Cardiac septum (tissue), 1 donor: ENCODE measurements at places on chromosomes 3 and 15. TPM values are rescaled to one million over a fixed set of nuclear protein-coding genes. Genes with fewer than 3 reads are reported as not detected.

DNA sequence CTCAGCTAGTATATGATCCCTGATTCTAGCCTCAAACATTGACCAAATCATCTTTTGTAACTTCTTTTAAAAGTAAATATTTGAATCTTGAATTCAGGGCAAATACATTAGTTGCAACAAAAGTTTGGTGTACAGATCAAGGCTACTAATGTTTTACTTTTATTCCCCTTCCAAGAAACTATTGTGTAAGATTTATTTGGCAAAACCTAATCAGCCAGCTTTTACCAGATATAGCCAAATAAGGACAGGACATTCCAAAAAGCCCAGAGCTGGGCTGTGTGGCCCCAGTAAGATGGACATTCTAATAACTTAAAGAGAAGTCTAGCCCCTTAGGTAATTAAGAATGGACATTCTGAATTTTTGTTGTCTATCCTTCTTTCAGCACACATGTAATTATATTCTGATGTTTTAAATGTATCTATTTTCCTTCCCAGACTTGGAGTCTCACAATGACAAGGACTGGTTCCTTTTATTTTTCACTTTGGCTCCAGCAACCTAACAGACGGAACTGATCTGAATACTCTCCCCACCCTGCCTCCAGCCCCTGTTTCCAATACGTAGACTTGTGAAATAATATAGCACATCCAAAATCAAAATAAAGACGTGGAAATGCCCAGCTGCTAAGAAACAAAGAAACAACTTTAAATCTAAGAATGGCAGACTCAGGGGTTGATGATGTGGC, 48.1 kb downstream of the STARD5 start:
- DNase-seq = no peak

DNA sequence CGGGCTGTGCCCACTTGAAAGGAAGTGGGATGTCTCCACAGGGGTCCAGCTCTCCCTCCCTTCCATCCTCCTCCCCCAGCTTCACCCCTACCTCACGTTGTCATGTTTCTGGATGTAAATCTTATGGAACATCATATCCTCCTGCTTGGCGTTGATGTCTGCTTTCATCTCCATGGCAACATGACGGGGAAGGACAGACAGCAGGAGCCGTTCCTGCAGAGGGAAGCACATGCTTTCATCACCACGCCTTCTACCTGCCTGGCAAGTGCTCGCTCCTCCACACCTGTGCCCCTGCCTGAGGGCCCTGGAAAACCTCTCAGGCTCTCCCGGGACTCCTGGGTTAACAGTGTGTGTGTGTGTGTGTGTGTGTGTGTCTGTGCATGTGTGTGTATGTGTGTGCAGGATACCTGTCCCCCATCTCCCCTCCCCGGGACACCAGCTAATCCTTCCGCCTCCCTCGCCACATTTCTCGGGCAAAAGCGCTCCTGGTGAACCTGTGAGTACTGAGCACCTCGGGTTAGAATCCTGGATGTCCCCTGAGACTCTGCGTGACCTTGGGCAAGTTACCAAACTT, 101.1 kb downstream of the ADCY5 start:
- peak; percentile 58 for DNase-seq

DNA sequence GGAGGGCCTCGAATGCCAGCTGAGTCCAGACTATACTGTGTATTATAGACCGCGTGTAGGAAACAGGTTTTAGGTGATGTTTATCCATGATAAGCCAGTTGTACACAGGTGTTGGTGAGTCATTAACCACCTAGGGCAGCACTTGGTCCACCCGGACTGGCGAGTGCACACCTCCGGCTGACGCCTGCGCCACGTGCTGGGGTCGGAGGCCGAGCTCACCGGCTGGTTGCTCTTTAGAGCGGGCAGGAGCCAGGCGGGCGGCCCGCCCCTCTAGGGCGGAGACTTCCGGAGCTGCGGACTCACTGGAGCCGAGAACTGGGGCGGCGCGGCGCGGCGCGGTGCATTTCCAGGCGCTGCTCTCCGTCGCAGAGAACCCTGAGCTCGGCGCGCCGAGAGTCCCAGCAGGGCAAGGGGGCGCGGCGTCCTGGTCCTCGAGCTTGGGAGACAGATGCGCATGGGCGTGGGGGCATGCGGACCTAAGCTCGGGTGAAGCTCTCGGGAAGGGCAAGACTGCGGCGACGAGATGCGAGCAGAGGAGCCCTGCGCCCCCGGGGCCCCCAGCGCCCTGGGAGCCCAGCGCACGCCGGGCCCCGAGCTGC, at the start of gene ESYT3:
TSS of gene ESYT3 (plus strand) at position 341 of the 599 bp plus-strand sequence. CDS start at position 524, 183 bp downstream.
- peak; percentile 75 for DNase-seq

Gene TMEM108
- 1.3 TPM for total RNA-seq

GRCh38 chr3:9810433-9810770, 340 bp downstream of the TTLL3 start:
- no peak for DNase-seq

- no peak for DNase-seq
These were observed 46.5 kb downstream of the GRAMD1C start for GRCh38 chr3:113885050-113885449.

- peak; percentile 12 for DNase-seq
These were observed 945 bp upstream of the PLA2G4F start for GRCh38 chr15:42157381-42157780.

DNA sequence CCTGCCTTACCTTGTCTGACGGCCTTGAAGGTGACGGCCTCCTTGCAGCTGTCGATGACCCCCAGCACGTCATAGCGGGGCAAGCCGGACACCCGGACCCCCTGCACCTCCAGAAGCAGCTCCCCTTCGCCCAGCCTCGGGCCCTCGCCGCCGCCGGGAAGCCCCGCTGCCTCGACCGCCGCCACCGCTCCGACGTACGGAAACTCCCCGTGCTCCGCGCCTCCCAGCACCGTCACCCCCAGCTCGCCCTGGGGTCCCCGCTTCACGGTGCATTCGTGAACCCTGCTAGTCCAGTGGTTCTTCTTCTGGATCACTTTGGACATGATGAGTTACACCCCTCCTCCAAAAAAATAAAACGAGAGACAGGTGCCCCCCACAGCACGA, 740 bp downstream of the MAGI1 start:
- no peak for DNase-seq

DNA sequence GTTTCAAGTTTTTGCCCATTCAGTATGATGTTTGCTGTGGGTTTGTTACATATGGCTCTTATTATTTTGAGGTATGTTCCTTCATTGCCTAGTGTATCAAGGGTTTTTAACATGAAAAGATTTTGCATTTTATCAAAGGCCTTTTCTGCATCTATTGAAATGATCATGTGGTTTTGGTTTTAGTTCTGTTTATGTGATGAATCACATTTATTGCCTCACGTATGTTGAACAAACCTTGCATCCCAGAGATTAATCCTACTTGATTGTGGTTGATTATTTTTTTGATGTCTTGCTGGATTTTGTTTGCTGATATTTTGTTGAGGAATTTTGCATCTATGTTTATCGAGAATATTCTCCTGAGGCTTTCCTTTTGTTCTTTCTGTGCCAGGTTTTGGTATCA, 39.4 kb downstream of the TMCO5A start:
- DNase-seq = no peak

- no peak for DNase-seq
These were observed 31.7 kb downstream of the SYNPR start for GRCh38 chr3:63309768-63310167.

DNA sequence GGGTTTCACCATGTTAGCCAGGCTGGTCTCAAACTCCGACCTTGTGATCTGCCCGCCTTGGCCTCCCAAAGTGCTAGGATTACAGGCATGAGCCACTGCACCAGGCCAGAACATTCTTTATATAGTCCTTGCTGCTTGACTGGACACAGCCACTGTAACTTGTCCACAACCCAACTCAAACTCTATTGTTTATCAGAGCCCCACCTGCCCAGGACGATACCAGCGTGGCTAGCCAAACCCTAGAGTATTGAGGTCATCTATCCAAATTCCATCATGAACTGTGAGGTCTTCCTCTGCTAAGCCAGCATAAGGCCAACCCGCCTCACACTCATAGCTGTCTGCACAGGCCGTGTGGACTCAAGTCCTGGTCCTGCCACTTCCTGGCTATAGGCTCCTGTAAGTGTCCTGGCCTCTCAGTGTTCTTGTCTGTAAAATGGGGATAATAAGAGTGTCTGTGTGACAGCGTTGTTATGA, 63.9 kb downstream of the DAPK2 start:
- DNase-seq = no peak

Gene POLQ
- 0.97 TPM for total RNA-seq

GRCh38 chr3:171718493-171719185, 91.6 kb downstream of the PLD1 start:
- DNase-seq = no peak

Gene GOLGA8T
- total RNA-seq = 1.6 TPM

- DNase-seq = no peak
These were observed 69.0 kb upstream of the RAD18 start for GRCh38 chr3:9032231-9032777.

DNA sequence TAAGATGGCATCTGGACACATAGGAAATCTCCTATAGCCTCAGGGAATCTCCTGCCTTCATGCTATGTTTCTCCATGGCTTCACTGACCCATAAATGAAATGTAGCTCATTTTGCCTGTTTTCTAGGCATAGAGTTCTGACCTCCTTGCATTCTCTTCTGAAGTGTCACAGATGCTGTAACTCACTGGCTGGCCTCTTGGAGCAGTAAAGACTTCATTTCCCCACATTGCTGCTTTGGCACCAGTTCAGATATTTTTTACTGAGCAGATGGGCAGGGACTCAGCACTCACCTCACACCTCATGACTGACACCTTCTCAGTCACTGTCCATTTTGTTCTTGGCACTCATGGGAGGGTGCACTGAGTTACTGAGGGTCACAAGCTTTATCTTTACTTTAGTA, 286.7 kb upstream of the TGFBR2 start:
- no peak for DNase-seq

- DNase-seq = no peak
These were observed 37.6 kb downstream of the NCEH1 start for GRCh38 chr3:172673210-172673679.

Gene CNTN4
- total RNA-seq = 2.8 TPM

DNA sequence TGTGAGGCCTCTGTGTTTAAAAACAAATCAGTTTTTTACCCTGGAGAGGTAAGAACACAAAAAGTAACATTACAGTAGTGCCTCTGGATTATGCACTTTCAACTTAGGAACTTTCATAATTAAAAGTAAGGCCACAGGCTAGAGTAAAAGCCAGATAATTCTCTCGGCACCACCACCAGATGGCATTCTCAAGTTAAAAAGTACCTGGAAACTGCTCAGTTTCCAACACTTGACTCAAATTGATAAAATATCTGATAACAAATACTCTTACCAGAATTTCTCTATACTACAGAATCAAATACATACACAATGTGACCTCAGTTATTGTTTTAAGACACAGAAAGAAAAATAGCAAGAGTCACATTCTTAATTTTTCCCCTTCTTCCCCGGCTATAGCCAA, 19.9 kb downstream of the SPICE1 start:
- no peak for DNase-seq

GRCh38 chr15:65930134-65930533, 60.8 kb downstream of the RAB11A start:
- DNase-seq = no peak

DNA sequence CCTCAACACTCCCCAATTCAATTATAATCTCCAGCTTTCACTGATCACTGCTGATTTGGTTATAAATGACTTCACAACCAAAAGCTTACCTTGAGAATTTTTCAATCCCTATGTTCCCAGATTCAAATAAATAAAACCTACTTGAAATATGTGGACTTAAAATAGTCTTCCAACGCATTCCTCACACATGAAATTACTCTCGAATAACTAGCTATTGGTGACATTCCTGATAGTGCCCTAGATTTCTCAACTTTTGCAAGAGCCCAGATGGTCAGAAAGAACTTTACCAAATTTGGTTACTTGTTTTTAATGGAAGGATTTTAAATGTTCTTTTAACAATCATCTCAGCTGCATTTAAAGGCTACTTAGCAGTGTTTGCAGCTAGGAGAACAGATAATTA, 605.5 kb downstream of the FHIT start:
- DNase-seq = no peak

DNA sequence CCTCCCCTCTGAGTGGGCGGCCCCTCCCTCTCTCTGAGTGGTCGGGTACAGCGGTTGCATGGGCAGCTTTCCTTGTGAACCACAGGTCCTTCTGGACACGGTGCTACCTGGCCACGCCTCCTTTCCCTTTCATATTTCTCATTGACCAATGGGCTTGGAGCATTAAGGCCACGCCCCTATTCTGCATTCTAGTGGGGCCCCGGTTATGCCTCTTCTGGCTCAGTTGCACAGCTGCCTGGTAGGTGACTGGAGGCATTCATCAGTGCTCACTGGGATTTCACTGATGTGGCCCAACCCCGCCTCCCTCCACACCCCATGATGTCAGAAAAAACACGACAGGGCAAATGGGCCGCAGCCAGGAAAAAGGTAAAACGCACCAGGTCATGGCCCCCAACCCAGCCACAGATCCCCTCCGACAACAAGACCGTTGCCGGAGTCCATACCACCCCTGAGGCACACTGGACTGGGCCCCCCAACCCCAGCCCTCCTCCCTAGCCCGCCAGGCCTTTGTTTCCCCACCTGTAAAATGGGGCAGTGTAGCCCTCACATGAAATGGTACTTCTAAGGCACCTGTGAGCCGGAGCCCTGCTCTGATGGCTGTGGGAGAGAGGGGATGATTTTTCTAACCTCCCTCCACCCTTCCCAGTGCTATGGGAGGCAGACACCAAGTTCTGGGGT, 26.3 kb downstream of the NGRN start:
- DNase-seq = no peak

DNA sequence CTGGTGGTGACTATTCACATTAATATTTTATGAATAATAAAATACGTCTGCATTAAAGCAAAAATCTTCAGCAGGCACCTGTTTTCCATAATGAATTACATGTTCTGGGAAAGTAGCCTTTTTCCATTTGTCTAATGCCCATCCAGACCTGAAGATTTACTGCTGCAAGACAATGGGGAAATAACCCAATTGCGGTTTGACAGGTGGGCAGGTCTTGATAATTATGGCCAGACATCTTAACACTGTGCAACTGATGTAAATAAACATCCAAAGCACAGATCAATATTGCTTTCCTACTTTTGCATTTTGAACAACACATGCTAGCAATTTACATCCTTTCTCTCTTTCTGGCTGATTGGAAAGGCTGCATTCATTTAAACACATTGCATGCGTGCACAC, 173.9 kb downstream of the MEIS2 start:
- DNase-seq = no peak

Gene OR5K4
- total RNA-seq = not detected
